Stimulated activated CD4-positive, alpha-beta T cell treated with anti-CD3 and anti-CD28 coated beads, Interleukin-15, amount 100 ng/mL, for 48 hours (primary cell): ENCODE measurements at places on chromosomes 11 and 22.

- no peak for DNase-seq
Measured at GRCh38 chr11:63913866-63914830, 2.8 kb downstream of the RCOR2 start.

DNA sequence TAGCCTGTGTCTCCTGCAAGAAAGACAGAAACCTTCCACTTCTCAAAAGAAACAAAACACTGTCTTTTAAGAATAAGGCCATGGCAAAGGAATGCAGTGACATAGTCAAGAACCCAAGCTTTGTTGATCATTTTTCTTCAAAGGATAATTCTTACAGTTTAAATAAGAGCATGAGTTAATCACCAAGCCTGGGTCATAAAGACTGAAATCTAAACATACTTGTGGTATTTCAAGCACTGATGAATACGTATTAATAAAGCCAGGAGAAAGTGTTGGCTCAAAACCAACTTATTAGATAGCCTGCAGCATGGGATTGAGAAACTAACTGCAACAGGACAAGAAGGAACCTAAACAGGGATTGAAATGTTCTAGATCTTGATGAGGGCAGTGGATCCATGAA is 143.3 kb upstream of the MTNR1B start:
- no peak for DNase-seq

DNA sequence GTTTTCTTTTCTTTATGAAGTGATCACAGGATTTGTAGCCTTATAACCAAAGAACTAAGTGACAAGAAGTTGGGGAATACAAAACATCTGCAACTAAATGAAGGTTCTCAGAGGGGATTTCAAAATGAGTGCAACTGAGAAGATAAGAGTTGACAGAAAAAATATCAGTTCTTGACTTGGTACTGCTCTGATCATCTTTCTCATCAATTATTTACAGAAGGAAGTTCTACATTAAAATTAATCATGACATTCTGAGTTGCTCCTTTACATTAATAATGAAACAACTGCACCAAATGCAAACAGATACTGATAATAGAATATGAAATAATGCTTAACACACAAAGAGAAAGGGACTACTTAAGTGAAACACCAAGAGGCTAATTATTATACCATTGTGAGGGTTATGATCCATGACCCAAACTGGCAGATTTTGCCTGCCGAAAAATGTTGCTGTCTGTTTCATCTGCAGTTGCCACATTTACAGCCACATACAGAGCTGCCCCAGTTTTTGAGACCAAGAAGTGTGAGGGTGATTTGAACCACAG is 561.9 kb upstream of the ANO5 start:
- no peak for DNase-seq

GRCh38 chr11:62553080-62553838 is 6.7 kb upstream of the AHNAK start:
- no peak for DNase-seq

- no peak for DNase-seq
Measured at GRCh38 chr22:44261861-44262595, 50.7 kb downstream of the SHISAL1 start.

GRCh38 chr22:32164075-32164860 is 5.2 kb upstream of the C22orf42 start:
- DNase-seq = no peak

GRCh38 chr11:33451364-33451763 is 194.2 kb downstream of the HIPK3 start:
- DNase-seq = no peak

DNA sequence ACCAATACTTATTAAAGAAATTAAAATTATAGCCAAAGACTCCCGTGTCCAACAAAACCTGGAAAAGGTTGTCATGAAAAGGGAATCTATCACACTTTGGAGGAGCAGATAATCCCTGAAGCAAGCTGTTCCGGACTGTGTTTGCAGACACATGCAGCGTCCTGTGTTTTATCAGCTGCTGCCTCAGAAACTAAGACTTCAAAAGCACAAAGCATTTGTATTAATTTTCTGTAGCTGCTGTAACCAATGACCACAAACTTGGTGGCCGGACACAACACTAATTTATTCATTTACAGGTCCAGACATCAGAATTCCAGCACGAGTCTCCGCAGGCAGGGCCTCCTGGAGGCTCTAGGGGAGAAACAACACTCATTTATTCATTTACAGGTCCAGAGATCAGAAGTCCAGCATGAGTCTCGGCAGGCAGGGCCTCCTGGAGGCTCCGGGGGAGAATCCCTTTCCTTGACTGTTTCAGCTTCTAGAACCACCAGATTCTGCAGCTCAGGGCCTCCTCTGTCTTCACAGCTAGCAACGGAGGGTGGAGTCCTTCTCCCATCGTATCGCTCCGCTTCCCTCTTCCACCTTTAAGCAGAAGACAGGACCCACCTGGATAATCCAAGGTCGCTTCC is 465.3 kb downstream of the BRD1 start:
- no peak for DNase-seq

- no peak for DNase-seq
Measured at GRCh38 chr11:45949992-45950407, 27.5 kb downstream of the LARGE2 start.

DNA sequence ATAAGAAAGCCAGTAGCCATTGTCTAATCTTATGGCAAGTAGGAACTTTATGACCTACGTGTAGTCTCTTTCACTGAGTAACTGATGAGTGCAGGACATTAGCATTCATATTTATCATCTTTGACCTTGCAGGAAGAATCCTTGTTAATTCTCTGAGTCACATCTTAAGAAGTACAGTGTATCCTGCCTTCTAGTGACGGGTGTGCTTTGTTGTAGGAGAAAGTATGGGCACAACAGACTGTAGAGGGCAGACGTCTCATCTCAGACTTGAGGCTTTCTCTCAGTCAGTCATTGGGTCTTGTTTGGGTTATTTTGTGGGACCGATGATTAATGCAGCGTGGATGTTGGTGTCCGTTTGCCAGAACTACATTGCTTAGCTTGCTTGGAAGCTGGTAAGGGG is 6.8 kb downstream of the RNF214 start:
- no peak for DNase-seq

- DNase-seq = no peak
Measured at GRCh38 chr22:37639771-37640590, 512 bp downstream of the SH3BP1 start.

GRCh38 chr11:134945993-134946392 is 534.0 kb upstream of the B3GAT1 start:
- DNase-seq = no peak

DNA sequence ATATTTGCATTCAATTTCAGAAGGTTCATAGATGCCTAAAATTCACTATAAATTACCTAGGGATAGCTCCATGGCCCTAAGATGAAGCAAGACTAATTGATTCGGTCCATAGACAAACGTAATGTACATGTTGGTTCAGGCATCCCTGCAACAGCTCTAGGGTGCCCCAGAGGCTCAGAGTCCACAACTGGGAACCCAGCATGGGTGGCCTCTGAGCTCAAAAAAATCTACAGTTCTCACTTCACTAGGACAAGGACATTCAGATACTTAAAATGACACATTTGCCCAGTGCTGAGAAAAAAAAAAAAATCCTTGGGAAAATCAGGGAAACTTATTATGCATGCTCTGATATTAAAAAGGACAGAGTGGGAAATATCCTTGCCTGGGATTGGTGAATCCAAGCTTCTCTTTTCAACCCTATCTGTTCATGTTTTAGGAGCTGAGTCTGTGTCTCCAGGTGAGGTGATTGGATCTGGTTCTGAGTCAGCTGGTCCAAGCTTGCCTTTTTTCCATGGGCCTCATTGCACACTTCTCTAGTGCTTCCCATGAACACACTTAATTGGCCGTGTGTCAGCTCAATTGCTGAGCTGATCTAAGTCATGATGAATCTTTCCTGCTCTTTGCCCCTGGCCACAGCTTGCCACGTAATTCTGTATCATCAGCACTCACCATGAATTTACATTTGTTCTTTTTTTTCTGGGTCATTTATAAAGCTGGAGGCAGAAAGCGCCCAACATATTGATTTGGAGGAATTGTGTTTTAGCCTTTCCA is 116.3 kb upstream of the RCN1 start:
- no peak for DNase-seq

DNA sequence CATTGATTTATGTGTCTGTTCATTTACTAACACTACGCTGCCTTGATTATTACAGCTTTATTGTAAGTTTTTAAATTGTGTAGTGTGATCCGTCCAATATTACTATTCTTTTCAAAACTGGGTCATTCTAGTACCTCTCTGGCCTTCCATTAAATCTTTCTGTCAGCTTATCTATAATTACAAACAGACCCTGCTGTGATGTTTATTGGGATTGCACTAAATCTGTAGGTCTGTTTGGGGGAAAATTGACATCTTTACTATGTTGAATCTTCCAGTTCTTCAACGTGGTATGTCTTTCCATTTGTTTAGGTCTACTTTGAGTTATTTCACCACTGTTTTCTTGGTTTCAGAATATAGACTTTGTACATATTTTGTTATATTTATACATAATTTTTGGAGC is 15.6 kb downstream of the CABIN1 start:
- DNase-seq = no peak

DNA sequence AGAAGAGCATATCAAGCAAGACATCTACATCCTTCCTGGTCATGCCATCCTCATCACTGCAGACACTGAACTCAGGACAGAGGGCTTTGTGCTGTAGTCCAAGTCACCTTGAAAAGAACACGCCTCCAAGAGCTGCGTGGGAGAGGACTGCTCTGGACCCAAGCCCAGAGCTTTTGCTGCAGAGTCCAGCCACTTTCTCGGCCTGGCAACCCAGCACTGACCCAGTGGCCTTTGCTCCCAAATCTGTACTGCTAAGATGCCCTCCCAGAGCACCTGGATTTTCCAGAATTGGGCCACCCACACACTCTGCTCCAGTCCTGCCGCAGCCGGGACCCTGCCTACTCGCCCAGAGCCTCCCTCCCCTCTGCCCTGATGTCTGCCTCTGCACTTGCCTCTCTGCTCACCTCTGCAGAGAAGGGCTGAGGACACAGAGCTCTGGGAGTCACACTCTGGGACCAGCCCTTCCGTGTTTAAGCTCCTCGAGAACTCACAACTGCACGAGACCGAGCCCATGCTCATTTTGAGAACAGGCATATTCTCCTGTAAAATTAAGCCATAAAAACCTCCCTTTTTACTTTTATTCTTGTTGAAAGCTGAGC is 83.8 kb upstream of the CSNK2A3 start:
- no peak for DNase-seq

DNA sequence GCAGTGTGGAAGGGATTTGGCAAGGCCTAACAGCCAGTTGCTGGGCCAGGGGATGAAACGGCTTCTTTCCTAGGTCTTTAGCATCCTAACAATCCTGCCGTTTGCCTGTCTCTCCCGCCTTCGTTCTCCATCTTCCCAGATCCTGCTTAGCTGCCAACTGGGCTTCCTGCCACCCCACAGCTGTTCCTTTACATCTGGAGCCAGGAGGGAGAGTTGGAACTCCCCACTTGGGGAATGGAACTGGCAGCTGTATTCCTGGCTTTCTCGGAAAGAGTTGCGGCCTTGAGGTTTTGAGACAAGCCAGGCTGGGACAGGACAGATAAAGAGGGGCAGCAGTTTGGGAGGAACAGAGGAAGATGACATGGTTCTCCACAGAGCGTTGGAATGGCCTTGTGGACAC is 59.6 kb downstream of the ST3GAL4 start:
- DNase-seq = no peak

DNA sequence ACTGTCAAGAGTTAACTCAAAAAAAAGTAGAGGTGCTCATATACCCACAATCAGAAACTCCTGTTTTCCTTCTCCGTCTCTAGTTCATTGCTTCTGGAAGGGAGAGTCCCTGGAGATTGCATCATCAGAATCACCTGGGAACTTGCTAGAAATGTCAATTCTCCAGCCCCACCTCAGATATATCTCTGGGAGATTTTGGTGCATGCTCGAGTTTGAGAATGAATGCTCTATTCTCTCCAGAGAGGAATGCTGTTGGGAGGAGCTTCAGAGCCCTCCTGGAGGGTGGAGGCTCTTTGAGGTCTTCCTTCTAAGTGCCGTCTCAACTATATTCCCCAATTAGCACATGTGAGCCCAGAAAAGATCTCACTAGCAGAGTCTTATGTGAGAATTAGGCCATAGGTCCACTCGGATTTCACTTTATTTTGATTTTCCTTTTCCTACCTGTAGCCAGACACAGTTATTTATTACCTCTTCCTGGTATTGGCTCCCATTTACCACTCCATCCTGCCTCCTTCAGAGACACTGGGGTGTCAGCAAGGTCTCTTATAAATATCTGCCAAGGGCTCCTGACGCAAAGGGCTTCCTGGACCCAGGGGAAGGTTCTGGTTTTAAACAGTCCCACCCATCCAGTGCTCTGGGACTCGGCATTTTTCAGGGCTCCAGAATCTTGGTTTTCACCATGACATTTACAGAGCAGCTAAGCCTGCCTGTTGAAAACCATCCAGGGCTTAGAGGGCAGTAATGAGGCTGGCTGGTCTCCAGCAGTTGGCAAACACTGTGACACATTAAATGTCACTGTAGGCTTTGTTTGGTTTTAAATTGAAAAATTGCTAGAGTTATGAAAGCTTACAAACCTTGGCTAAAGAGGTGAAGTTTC is 136.2 kb downstream of the CD44 start:
- no peak for DNase-seq

GRCh38 chr11:26572770-26573402 is 823 bp upstream of the MUC15 start:
- no peak for DNase-seq

DNA sequence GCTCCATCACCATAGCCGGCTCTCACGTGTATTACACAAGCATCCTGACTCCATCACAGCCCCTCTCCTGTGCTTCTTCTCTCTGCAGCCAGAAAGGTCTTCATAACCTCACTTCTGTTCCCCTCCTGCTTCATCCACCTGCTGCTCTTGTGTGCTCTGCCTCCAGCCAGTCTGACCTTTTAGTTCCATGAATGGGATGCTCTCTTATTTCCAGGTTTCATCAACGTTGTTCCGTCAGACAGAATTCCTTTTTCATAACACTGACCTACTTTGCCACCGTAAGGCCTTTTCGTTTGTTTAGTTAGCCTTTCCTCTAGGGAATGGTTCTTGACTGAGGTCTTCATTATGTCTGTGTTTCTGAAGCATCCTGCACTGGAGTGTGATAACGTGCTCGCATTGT is 18.8 kb downstream of the GRAMD1B start:
- no peak for DNase-seq

DNA sequence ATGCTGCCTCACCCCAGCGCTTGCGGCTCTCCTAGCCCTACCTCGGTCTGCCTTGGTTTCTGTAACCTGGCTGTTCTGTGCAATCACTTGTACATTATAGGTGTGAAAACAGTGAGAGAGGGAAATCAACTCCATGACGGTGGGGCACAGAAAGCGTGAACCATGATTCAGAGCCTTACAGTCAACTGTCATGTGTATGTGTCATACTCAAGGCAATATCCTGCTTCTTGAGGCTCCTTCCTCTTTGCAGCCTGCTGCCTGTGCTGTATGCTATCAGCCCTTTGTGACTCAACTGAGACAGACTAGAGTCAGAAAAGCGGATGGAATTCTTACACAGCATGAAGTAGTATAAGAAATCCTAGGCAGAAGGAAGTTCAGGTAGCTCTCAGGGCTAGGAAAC is 2.1 kb downstream of the NRIP3 start:
- DNase-seq = peak; percentile 55

DNA sequence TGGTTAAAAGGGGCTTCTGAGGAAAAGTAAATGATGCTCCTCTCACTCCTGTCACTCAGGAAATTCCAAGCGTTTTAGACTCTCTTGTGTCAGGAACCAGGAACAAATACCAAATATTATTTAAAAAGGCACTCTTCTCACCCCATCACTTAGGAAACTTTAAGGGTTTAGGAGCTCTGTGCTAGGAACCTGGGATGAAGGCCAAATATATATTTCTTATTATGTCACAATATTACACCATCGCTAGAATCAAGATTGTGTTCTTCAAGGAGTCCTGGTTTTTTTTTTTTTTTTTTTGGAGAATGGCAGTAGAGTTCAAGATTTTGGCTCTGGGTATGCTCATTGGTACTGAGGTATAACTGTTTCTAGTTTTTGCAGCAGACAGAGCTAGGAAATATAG is 79.0 kb upstream of the HEPHL1 start:
- DNase-seq = no peak
